ENCODE measurements at places on chromosomes 1 and 21. TPM values are rescaled to one million over a fixed set of nuclear protein-coding genes. Genes with fewer than 3 reads are reported as not detected.

Gene IGSF21
- 2.7 TPM for total RNA-seq

Gene FCRLA
- not detected for total RNA-seq

Gene KCNK2
- not detected for total RNA-seq

DNA sequence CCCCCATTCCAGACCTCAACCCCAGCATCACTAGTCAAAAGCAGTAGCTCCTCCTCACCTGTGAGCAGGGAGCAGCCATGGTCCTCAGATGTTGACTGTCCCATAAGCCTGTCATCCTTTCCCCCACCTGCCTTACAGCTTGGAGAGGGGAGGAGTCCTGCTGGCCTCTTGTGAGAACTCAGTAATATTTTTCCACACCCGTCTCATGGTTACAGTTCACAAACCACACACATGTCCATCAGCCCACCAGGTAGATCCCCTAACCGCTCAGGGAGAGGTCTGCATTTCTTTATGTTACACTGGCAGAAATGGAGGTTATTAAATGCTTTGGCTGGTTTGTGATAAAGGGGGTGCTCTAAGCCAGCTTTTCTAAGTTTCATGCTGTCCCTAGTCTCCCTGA is 26.3 kb upstream of the POU3F1 start:
- DNase-seq: no peak

DNA sequence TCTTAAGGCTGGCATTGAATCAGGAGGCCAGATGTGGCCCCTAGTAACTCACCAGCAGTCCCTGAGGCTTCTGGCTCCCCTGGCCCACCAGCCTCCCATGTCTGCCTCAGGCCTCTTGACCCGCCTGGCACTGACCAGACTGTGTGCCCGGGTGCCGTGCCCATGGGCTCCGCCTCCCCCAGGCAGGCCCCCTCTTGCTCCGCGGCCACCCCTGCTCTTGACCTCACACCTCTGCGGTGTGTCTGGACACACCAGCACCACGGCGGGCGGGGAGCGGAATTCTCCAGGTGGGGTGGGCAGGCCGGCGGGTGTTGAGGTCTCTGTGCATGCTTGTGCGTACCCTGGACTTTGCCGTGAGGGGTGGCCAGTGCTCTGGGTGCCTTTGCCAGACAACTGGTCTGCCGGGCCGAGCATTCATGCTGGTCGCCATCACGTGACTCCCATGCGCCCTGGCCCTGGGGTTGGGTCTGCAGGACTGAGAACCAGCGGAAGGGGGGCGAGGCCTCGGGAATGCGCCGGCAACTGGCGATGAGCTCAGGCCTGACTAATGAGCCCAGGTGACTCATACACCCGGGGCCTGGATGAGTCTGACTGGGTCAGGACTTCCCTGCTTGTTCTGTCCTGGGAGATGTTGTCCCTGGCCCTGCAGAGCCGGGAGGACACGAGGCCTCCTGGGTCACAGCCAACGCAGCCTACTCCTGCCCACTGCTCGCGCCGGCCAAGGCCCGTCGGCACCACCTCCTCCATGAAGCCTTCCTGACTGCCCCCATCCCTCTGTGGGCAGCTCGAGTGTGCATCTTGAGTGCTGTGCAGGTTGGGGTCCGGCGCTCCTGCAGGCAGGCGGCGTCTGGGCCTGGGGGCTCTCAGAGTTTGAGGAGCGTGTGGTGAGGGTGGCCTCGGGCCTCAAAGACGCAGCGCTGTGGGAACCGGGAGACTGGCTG is 22.6 kb downstream of the COL18A1 start:
- DNase-seq: peak; percentile 96

Gene ICOSLG
- total RNA-seq: 7.2 TPM

GRCh38 chr1:179337288-179337687 is 28.5 kb upstream of the AXDND1 start:
- no peak for DNase-seq

Gene OR2L13
- total RNA-seq: not detected

DNA sequence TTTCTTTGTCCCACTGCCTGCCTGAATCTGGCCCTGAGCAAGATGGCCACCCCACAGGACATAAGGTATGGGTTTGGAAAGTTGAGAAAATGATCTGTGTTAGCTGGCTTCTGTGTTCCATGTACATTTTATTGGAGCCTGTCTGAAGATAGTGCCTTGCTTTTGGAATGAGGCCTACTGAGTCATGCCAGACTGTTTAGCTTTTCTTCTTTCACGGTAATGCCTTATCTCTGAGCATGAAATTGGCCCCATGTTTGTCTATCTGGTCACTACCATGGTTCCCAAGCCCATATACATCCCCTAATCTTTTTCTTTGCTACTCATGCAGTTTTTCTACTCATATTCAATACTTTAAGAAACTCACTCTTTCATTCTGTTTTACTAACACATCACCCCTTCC is 85.1 kb upstream of the LMO4 start:
- DNase-seq: no peak

Gene GJA5
- 1.6 TPM for total RNA-seq

DNA sequence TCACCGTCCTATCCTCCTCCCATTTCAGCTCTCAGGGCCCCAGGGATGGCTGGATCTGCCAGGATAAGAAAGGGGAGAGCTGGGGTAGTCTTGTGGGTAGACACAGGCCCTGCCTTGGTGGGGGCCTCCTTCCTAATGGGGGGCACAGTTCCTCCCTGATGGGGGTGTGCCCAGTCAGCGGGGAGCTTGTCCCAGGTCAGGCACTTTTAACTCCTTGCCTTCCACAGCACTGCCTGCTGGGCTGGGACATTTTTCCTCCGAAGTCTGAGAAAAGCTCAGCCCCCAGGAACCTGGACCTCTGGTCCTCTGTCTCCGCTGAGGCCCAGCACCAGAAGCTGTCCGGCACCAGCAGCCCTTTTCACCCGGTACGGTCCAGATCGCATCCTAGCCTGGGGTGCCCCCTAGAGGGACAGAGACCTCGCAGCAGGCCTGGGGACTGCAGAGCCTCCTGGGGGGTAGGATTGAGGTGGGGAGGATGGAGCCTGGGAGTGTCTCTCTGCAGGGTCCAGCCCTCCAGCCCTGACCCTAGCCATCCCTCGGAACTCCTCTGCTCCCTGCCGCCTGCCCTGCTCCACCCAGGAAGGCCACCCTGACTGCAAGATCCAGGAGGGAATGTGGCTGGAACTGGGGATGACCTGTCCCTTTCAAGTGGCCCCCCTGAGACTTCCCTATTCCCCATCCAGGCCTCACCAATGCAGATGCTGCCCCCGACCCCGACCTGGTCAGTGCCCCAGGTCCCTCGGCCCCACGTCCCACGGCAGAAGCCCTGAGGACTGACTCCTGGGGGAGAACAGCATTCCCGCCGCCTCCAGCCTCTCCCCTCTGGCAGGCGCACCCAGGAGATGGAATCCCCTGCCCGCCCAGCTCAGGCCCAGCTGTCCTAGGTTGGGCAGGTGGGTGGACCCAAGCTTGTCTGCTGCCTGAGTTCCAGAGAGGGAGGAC is 12.0 kb downstream of the MIIP start:
- DNase-seq: peak; percentile 81
